Activated CD4-positive, CD25-positive, alpha-beta regulatory T cell treated with anti-CD3 and anti-CD28 coated beads, Interleukin-2, amount 50 U/mL, for 24 hours (primary cell): ENCODE measurements at places on chromosomes 7 and 10.

GRCh38 chr10:17062493-17062892, 67.1 kb downstream of the CUBN start:
- ATAC-seq, result no peak

- ATAC-seq, result peak; percentile 29
These were observed 152.7 kb downstream of the ANK3 start for GRCh38 chr10:60236869-60237524.

DNA sequence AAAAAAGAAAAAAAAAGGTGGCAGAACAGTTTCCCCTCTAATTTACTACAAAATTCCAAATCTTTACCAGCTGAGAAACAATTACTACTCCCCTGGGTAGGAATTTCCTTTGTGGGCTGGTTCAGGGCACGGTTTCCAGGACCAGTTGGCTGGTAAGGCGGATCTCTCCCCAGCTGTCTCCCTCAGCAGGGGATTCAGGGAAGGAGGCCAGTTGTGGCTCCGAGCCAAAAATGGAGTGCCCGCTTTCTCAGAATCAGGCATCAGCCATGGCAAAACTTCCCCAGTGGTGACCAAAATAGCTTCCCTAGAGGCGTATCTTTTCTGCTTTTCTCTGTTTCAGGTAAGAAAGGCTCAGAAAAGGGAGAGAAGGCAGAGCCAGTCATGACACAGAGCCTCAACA, 91.2 kb downstream of the ZNF22 start:
- no peak for ATAC-seq

DNA sequence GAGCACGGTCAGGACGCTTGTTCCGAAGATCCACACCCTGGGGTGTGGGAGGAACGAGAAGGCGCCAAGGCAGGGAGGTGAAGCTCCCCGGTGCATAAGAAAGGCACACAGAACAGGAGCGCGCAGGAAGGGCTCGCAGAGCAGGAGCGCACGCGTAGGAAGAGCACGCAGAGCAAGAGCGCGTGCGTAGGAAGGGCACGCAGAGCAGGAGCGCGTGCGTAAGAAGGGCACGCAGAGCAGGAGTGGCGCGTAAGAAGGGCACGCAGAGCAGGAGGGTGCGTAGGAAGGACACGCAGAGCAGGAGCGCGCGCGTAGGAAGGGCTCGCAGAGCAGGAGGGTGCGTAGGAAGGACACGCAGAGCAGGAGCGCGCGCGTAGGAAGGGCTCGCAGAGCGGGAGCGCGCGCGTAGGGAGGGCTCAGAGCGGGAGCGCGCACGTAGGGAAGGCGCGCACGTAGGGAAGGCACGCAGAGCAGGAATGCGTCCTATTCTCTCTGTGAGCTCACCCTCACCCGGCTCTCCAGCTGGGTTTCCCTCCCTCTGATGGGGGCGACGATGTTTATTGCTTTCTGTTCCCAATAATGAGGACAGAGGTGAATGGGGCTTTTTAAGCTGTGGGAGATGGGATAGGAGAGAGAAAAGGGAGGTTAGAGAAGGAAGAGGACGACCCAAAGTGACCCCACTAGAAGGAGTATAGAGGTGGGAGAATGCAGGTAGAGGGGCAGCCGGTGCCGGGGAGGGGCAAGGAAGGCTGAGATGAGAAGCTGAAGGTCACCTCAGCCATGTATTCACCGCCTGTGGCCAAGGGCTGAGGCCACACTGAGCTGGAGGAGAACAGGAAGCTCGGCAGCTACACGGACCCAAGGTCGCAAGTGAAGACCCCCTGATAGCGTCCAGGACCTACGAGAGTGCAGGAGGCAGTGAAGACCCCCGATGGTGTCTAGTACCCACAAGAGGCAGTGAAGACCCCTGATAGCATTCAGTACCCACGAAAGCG, 423.2 kb downstream of the PTPRN2 start:
- no peak for ATAC-seq

DNA sequence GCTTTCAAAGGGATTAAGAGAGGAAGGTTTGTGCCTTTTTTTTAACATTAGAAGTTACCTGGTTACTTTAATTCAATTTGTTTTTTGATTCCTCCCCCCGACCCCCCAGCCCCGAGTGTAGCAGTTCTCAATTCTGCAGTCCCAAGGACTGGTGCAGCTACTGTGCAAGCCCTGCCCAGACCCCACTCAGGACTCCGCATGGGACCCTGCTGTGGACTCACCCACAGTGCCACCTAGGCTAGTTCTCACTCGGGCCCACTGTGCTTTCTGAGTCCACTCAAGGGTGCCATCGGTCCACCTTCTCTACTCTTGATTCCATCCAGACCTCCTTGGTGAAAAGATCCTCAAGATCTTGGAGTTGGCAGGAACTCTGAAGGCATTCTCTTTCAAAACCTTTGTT, 77.4 kb downstream of the VOPP1 start:
- no peak for ATAC-seq

GRCh38 chr10:47454008-47454779, 29.7 kb downstream of the ANXA8 start:
- no peak for ATAC-seq

DNA sequence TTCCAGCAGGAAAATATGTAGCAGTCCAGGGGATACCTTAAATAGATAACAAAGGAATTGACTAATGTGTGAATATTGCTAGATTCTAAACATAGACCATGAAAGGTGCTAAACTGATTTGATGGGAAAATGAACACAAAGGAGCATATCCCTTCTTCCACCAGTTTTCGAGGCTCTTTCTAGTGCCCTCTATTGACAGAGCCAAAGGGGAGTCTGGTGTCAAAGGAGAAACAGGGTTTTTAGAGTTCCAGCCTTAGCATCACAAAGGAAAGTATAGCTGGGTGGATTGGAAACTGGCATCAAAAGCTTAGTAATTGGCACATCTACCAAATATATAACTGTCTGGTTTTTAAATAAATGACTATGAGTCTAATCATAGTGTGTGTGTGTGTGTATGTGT, 636.8 kb downstream of the ETV1 start:
- no peak for ATAC-seq

- no peak for ATAC-seq
These were observed 150.3 kb downstream of the NEBL start for GRCh38 chr10:20746856-20747255.

- ATAC-seq, result no peak
These were observed 30.2 kb downstream of the CHN2 start for GRCh38 chr7:29224726-29225125.

GRCh38 chr10:27678166-27678565, 67.5 kb downstream of the MKX start:
- ATAC-seq, result no peak

GRCh38 chr7:79893991-79894390, 240.6 kb upstream of the GNAI1 start:
- no peak for ATAC-seq

DNA sequence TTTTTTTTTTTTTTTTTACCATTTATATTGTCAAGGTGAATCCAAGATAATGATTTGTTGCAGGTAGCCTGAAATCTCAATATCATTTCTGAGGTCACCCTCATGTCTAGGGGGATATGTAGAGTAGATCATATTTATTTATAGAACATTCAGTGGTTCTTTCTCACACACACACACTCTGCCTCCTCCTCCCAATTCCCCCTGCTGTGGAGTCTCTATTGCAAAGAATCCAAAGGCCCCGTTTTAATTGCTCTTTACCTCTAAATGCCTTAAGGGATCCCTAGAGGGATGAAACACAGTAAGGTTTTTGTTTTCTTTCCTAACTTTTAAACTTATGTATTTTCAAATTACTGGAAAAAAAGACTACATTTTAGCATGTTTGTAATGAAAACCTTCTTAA, 170.0 kb downstream of the PRKG1 start:
- no peak for ATAC-seq

DNA sequence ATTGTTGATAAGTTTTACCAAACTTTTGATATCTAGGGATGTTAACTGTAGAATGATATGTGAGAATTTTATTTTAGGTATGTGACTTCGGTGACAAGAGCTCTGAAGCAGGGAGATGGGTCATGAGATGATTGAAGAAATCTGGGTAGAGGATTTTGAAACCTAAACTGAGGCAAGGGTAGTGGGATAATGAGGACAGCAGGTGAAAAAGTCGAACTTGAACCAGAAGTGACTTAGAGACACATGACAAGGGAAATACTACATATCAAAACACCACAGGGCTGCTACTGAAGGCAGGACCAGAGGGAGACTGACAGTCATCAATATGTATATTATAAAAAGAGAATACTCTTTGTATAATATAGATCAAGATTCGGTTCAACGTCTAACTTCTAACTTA, 113.2 kb downstream of the WDFY4 start:
- no peak for ATAC-seq

DNA sequence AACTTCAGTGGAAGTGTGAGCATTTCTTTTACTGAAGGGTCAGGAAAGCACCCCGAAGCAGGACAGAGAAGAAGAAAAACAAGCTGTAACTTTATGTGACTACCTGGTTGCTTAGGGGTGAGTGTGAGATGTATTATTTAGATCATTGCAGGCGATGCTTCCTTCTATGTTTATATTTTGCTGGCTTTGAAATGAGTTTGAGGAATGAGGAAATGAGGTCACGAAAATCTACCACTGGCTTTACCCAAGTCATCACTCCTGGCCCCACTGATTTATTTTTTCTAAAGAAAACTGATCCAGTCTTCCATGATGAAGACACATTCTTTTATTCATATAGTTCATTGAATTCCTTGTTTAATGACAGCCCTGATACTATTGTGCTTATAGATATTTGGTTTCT, 716.6 kb upstream of the FZD8 start:
- no peak for ATAC-seq

DNA sequence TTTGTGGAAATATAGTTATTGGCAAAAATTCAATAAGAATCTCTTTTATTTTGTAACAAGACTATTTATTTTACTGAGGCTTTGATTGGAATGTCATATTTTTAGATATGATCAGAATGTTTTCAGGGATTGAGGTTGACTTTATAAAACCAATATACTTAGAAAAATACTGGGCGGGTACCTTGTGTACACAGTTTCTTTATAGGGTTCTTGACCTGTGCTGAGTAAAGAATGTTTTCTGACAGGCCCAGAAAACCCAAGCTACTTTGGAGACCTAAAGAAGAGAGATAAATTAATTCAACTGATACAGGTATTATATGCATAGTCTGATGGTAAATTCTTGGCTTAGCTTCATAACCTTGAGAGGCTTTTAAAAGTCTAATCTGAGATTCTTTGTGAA, 23.9 kb upstream of the SPAM1 start:
- no peak for ATAC-seq

DNA sequence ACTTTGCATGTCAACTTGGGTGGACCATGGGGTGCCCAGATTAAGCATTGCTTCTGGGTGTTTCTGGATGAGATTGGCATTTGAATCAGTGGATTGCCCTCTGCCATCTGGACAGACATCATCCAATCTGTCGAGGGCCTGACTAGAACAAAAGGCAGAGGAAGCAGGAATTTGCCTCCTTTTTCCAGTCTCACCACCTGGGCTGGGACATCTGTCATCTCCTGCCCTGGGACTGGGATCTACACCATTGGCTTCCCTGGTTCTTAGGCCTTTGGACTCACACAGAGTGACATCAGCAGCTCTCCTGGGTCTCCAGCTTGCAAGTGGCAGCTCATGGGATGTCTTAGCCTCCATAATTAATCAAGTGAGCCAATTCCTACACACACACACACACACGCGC, 10.3 kb downstream of the SLC13A4 start:
- no peak for ATAC-seq

DNA sequence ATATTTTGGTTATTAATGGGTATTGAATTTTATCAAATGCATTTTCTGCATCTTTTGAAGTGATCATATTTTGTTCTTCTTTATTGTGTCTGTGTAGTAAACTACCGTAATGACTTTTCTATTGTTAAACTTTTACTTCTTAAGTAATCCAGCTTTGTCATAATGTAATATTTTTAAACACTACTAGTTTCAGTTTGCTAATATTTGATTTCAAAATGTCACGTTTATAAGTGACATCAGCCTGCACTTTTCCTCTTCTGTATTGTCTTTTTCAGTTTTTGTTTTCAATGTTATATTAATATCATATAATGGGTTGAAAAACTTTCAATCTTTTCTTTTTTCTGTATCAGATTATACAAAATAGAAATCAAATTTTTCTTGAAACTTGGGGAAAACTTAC, 71.6 kb upstream of the ANKRD1 start:
- ATAC-seq, result no peak

- ATAC-seq, result no peak
These were observed 4.1 kb downstream of the SPAM1 start for GRCh38 chr7:123929107-123929506.

DNA sequence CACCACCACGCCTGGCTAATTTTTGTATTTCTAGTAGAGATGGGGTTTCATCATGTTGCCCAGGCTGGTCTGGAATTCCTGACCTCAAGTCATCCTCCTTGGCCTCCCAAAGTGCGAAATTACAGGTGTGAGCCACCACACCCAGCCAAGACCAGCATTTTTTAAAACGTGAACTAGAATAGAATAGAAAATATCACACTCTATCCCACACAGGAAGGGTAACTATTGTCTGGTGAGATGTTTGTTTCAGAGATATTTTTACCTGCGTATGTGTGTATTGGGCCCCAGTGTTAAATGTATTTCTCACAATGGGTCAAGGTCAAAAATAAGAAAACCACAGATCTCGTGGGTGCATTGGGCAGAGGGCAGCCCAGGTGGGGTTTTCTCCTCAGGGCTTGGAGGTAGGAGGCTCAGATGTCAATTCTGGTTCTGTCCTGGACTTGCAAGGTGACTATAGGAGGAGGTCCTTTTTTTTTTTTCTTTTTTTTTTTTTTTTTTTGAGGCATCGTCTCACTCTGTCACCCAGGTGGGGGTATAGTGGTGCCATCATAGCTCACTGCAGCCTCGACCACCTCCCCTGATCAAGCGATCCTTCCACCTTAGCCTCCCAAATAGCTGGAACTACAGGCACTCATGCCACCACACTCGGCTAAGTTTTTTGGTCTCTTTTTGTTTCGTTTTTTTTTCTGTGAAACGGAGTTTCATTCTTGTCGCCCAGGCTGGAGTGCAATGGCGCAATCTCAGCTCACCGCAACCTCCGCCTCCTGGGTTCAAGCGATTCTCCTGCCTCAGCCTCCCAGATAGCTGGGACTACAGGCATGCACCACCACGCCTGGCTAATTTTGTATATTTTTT, 19.0 kb downstream of the SH2B2 start:
- no peak for ATAC-seq

DNA sequence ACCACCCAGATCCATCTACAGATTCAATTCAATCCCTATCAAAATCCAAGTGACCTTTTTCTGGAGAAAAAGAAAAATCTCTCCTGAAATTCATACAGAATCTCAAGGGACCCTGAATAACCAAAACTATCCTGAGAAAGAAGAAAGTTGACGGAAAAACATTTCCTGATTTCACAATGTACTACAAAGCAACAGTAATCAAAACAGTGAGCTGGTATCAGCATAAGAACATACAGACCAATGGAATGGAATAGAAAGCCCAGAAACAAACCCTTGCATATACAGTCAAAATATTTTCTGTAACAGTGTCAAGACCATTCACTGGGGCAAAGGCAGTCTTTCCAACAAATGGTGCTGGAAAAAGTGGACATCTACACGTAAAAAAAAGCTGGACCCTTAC, 89.9 kb downstream of the JMJD1C start:
- ATAC-seq, result no peak

- ATAC-seq, result no peak
These were observed 100.6 kb upstream of the GLCCI1 start for GRCh38 chr7:7867846-7868571.
